Stimulated activated naive CD8-positive, alpha-beta T cell treated with anti-CD3 and anti-CD28 coated beads, Interleukin-15, amount 100 ng/mL, for 72 hours (primary cell): ENCODE measurements at places on chromosomes 16 and 17.

DNA sequence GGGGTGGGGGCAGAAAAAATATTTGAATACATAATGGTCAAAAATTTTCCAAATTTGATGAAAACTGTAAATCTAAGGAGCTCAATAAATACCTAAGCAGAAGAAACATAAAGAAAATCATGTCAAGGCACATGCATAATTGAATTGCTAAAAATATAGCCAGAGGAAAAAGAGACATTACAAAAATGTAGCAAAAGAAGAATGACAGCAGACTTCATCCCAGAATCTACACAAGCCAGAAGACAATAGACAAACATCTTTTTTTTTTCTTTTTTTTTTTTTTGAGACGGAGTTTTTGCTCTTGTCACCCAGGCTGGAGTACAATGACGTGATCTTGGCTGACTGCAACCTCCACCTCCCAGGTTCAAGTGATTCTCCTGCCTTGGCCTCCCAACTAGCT, 62.0 kb upstream of the ATP2A3 start:
- DNase-seq: no peak

GRCh38 chr16:11783319-11784037, 13.6 kb downstream of the ZC3H7A start:
- DNase-seq: peak; percentile 62

DNA sequence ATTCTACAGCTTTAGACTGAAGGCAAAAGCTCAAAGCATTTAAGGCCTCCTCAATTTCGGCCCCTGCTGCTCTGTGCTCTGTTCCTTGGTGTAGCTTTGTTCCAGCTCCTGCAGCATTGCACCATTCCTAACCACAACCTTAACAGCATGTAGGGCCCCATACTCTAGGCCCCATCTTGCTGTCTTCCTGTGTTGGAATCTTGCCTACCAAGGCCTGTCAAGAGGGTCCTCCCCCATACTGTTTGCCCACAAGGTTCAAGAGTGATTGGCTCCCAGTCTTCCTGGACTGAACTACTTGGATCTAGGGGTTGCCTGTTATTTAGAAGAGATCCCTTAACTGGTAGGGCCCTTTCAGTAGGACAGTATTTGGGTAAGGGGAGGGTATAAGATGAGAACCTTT, 26.8 kb downstream of the TRPV2 start:
- DNase-seq: no peak

DNA sequence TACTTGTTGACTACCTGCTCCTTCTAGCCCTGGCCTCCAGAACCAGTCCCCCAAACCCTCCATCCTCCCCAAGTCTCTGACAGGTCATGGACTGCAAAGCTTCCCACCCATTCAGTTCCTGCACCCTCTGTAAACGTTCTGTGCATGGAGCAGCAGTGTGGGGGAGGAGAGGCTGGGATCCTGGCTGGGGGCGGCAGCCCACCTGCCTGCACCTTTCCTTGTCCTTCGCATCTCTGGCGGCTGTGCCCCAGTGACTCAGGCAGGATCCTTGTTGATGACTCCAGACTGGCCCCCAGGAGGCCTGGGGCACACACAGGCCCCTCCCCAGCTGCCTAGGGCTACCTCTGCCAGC, 1.6 kb upstream of the PKMYT1 start:
- no peak for DNase-seq

- DNase-seq: no peak
Measured at GRCh38 chr16:77220427-77220826, 21.2 kb downstream of the SYCE1L start.

- no peak for DNase-seq
Measured at GRCh38 chr16:29708917-29709600, 30.1 kb downstream of the QPRT start.

DNA sequence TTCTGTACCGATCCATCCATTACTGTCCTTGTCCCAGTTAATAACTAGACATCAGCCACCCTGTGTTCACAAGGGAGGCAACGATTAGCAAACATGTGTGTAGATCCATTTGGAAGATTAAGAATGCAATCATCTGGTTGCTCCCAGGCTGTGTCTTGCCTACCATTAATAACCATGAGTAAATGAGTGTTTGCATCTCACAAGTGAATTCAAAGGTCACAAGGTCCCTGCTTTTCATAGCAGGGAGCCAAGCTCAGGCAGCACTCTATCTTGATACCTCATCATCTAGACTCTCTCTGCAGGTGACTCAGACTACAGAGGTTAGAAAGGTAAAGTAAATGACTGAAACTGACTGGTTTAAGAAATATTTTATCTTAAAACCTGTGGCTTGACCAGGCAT, 25.3 kb downstream of the VWA3A start:
- DNase-seq: no peak

- DNase-seq: peak; percentile 26
Measured at GRCh38 chr17:61837175-61838051, 25.9 kb downstream of the BRIP1 start.

GRCh38 chr16:83705856-83706255, 101.9 kb upstream of the HSBP1 start:
- DNase-seq: no peak

GRCh38 chr17:77901481-77901880, 57.0 kb upstream of the TNRC6C start:
- DNase-seq: no peak
